ENCODE measurements at places on chromosomes 7 and 10.

DNA sequence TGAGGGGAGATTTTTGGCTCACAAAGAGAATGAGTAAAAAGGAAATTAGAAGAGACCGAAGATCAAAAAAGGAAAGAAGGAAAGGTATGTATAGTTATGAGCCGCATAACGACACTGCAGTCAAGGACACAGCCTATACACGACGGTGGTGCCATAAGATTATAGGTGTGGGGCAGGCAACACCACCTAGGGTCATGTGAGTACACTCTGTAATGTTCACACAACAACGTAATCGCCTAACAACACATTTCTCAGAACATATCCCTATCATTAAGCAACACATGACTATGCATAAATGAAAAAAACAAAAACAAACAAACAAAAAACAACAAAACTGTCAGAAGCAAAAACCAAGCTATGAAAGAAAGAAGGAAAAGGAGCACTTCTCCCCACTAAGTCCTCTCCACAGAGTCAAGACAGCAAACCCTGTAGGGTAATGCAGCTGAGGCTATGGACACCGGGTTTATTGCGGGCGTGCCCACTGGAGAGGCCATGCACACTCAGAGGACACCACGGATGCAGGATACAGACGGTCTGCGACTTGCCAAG, 45.1 kb downstream of the PIP4K2A start:
- no peak for DNase-seq

- no peak for DNase-seq
Observed at GRCh38 chr7:47371733-47372368, 210.1 kb downstream of the TNS3 start.

DNA sequence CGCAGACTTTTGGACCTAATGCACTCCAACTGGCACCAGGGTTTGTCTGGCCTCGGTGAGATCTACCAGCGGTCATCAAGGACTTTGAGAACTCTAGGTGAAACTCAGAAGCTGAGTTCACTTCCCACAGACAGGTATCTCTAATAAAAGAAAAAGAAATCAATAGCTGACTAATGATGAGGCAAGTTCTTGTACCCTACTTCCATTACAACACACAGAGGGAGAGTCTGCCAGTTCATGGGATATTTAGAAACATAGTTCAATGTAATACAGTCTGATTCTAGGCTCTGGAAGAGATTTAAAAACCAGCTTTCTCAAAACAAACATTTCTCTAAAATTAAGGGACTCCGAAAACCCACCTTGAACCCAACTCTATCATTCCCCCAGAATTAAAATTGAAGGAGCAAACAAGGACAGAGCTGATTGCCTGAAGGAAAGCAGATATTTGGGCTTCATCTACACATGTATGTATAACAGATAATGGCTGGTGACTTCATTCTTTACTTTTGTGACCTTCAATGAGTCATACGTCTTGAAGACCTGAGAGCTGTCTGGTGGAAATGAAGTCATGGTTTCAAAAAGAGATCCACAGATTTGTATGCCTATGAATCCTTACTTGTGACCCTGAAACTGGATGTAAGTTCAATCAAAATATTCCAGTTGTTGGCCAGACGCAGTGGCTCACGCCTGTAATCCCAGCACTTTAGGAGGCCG, 2.7 kb upstream of the PNLIPRP1 start:
- DNase-seq = no peak

- DNase-seq = no peak
Observed at GRCh38 chr10:113057948-113058522, 108.0 kb downstream of the TCF7L2 start.

- DNase-seq = no peak
Observed at GRCh38 chr10:50567384-50567783, 56.4 kb downstream of the SGMS1 start.

- no peak for DNase-seq
Observed at GRCh38 chr7:44463169-44463808, 27.2 kb downstream of the NUDCD3 start.

GRCh38 chr7:71974611-71975010, 437.5 kb downstream of the CALN1 start:
- DNase-seq = no peak

- no peak for DNase-seq
Observed at GRCh38 chr10:69425041-69425440, 8.3 kb upstream of the TACR2 start.

GRCh38 chr7:20064181-20064970, 152.8 kb downstream of the MACC1 start:
- DNase-seq = no peak

Data from CD8-positive, alpha-beta T cell (primary cell).